Stimulated activated CD8-positive, alpha-beta memory T cell treated with anti-CD3 and anti-CD28 coated beads, Interleukin-15, amount 100 ng/mL, for 24 hours (primary cell): ENCODE measurements at places on chromosomes 7 and 10.
A peak's percentile ranks its signal among the peaks of the same experiment; 100 is the strongest.

DNA sequence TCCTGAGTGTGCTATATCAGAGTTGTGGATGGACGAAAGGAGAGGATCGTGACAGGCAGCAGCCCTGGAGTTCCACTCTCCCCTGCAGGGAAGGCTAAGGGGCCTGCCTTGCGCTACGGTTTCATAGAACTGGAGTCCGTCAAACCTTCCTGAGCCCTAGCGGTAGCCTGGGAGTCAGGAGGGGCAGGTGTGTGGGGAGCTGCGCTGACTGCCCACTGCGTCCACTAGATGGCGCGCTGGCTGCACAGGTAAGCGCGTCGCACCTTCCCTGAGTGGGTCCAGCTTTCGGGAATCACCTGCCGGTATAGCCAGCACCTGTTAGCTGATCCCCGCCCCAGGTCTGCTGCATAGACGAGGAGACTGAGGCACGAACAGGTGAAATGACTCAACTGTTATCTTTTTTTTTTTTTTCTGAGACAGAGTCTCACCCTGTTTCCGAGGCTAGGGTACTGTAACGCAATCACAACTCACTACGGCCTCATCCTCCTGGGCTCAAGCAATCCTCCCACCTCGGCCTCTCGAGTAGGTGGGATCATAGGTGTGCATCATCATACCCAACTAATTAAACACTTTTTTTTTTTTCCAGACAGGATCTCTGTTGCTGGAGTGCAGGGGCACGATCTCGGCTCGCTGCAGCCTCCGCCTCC lies 20.2 kb upstream of the BAIAP2L1 start:
- DNase-seq, result peak; percentile 26

DNA sequence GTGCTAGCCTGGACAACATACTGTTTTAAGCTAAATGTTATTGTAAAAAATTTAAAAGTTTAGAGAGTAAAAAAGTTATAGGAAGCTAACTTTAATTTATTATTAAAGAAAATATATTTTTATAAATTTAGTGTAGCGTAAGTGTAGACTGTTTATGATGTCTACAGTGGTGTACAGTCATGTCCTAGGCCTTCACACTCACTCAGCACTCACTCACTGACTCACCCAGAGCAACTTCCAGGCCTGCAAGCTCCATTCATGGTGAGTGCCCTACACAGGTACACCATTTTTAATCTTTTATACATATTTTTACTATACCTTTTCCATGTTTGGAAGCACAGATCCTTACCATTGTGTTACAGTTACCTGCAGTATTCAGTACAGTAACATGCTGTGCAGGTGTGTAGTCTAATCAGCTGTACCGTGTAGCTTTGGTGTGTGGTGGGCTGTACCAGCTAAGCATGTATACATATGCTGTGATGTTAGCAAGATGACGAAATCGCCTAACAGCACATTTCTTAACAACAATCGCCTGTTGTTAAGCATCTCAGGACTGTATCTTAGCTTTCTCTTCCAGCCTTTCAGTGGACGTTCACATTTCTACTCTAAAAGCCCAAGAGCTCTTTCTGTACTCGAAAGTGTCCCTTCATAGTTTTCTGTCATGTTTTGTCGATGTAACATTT lies 12.5 kb downstream of the RNF32 start:
- DNase-seq, result no peak

DNA sequence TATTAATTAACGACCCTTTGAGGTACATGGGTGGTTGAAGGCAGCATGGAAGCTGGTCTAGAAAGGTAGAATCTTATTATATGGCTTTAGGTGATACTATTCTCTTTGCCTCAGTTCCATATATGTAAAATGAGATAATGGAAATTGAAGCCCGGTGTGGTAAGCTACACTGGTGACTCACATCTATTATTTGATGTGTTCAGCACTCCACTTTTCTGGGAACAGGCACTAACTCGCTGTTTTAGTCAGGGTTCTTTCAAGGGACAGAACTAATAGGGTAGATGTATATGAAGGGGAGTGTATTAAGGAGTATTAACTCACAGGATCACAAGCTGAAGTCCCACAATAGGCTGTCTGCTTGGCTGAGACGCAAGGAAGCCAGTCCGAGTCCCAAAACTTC lies 4.4 kb upstream of the TRUB1 start:
- no peak for DNase-seq

GRCh38 chr10:129057856-129058663 lies 409.0 kb upstream of the MGMT start:
- DNase-seq, result no peak

GRCh38 chr10:3976718-3977117 lies 191.7 kb upstream of the KLF6 start:
- DNase-seq, result no peak

DNA sequence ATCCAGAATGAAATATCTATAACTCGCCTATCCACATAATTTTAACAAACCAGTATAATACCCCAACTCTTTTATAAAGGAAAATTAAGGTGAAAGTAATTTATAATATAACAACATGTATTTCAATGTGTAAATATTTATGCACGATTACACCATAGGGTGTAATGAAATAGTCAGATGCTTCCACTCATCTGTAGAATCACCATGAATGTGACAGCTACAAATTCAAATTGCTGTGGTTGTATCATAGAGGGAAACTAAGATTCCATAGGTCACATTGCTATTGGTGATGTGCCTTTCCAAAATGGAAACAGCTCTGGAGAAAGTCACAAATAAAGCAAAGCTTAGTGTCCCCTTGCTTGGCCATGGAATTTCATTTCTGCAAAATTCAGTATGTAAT lies 95.7 kb downstream of the CPED1 start:
- DNase-seq, result no peak

DNA sequence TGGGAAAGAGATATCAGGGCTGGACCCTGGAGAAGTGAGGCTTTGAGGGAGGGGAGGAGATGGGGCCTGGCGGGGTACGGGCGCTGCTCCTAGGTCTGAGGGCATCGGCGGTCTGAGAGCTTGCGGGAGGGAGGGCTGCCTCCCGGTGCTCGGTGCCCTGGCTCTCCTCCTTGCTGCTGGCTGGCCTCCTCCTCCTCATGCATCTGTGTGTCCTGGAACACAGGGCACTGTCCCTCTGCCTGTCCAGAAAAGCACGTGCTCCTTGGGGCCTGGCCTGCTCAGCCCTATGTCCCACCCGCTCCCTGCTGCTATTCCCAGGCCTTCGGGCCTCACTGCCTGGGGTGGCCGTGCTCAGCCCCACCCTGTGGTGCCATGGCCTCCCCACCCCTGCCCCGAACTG lies 166.9 kb downstream of the RNF216 start:
- DNase-seq, result no peak

GRCh38 chr10:112359606-112360307 lies 14.2 kb upstream of the ACSL5 start:
- DNase-seq, result no peak

- DNase-seq, result no peak
Measured at GRCh38 chr10:116056445-116057293, 216.3 kb downstream of the GFRA1 start.
